Stimulated activated naive CD8-positive, alpha-beta T cell treated with anti-CD3 and anti-CD28 coated beads, Interleukin-15, Interleukin-2, amounts not matched to agents 100 U/mL and 50 U/mL, for 24 hours (primary cell): ENCODE measurements at places on chromosomes 1 and 21.

- DNase-seq: no peak
These were observed 413.9 kb downstream of the NCAM2 start for GRCh38 chr21:21412096-21412495.

GRCh38 chr1:157862114-157863070 is 20.8 kb upstream of the CD5L start:
- DNase-seq: no peak

- DNase-seq: no peak
These were observed 259.3 kb upstream of the CACYBP start for GRCh38 chr1:174740249-174740968.

DNA sequence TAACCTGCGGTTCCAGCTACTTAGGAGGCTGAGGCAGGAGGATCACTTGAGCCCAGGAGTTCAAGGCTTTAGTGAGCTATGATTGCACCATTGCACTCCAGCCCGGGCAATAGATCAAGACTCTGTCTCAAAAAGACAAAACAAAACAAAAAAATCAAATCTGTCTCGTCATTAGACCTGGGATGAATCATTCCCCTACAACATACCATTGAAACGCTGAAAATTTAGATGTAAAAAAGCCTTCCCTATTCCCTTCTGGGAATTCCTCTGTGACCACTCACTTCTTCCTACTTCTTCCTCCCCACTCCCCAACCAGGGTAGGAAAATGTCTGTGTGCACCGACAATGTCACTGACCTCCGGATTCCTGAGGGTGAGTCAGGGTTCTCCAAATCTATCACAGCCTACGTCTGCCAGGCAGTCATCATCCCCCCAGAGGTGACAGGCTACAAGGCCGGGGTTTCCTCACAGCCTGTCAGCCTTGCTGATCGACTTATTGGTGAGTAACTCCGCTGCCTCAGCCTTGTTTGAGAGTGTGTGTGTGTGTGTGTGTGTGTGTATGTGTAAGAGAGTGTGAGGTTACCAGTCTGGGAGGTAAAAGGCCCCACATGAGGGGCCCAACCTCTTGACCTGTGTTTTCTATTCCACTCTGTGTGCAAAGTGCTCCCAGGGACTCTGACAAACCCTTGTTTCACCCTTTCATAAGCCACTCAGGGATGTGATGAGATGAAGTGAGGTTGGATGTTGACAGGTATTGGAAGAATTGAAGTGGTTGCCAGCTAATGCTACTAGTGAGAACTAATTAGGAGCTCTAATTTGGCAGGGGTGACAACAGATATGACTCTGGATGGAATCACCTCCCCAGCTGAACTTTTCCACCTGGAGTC is 16.3 kb upstream of the SARS1 start:
- DNase-seq: peak; percentile 20

- DNase-seq: no peak
These were observed 77.1 kb downstream of the TOMM20 start for GRCh38 chr1:235051521-235051920.

DNA sequence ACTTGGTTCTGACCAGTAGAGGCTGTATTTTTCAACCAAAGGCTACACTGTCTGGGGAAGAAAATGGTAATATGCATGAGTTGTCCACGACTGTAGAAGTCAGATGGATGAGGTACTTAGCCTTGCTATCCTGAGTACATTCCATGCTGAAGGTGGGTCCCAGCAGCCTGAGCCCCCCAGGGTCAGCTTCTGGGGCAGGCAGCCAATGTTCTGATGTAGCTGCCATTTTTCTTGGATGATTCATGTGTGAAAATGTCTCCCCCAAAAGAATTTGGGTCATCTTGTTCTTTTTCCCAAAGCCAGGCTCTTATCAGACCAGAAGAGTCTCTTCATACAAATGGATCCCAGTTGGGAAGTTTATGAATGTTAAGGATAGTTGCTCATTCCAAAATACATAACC is 172.2 kb upstream of the UBE2U start:
- DNase-seq: no peak

GRCh38 chr1:78096017-78096416 is 50.3 kb downstream of the GIPC2 start:
- DNase-seq: no peak
